ENCODE measurements at places on chromosomes 7 and 10. TPM values are rescaled to one million over a fixed set of nuclear protein-coding genes. Genes with fewer than 3 reads are reported as not detected.

Gene ASIC3
- polyA plus RNA-seq = 2.2 TPM

Gene CRTAC1
- polyA plus RNA-seq = 50.5 TPM

Gene ADRA2A
- polyA plus RNA-seq = 2.4 TPM

Gene ELN
- polyA plus RNA-seq = 91.3 TPM

Gene FAM20C
- polyA plus RNA-seq = 78.7 TPM
